Urinary bladder (tissue), 4 donors: ENCODE measurements at places on chromosomes 2 and 18.

- no peak for DNase-seq
Observed at GRCh38 chr18:10135302-10135926, 221.6 kb downstream of the VAPA start.

GRCh38 chr2:238654479-238655197, 193.2 kb upstream of the TWIST2 start:
- DNase-seq: no peak

DNA sequence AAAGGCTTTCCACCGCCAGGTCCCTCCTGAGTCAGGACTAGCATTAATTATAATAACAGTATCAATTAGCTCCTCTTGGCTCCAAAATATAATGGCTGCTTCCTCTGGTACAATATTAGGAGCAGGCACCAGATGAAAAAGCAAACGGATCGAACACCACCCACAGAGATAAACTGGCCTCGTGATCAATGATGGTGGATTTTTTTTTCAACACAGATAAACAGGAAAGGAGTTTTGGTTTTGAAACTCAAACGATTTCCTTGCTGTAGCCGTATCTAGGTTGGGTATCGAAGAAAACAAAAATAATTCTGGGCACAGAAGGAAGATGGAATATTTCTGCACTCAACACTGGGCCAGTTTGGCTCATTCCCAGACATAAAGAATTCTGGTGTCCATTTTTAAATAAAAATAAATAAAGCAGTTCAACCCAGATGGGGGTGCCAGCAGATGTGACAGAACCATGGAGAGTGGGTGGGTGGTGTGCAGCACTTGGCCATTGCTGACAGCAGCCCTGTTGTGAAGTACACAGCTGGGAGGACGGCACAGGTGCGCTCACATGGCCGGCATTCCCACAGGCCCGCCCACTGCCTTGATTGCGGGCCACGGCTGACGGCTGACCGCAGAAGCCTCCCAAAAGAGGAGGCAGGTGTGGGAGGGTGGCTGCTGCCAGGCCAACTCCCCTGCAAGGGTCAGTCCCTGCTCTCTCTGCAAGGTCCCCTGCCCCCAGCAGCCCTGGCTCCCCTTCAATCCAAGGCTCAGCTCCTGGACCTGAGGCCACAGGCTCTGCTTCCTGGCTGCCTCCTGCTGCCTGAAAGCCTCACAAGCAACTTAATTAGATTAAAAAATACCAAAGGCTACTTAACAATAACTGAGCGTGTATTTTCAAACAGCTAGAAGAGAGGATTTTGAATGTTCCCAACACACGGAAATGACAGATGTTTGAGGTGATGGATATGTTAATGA, 351.9 kb upstream of the ID2 start:
- no peak for DNase-seq

DNA sequence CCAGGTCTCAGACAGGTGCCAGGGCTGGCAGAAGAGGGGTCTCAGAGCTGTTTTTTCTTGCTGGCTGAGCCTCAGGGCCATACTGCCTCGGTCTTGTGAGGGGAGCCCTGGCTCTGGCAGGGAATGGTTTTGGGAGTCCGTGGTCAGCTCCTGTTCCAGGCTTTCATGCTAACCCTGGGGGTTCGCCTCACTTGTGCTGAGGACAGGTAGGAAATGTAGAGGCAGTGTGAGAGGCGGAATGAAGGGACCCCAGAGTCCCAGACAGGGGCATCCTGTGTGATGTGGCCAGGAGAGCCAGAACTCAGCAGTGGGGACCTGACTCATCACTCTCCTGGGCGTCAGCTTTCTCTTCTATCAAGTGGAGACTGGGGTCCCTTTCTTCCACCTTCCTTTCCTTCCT, 5.7 kb upstream of the CELF4 start:
- DNase-seq: no peak

- DNase-seq: no peak
Observed at GRCh38 chr2:134540990-134541389, 177.8 kb downstream of the TMEM163 start.
